ENCODE measurements at places on chromosomes 5 and 9.

- no peak for DNase-seq
Measured at GRCh38 chr5:107243220-107243579, 427.5 kb downstream of the EFNA5 start.

- DNase-seq: no peak
Measured at GRCh38 chr9:33438926-33439680, 8.3 kb downstream of the AQP3 start.

DNA sequence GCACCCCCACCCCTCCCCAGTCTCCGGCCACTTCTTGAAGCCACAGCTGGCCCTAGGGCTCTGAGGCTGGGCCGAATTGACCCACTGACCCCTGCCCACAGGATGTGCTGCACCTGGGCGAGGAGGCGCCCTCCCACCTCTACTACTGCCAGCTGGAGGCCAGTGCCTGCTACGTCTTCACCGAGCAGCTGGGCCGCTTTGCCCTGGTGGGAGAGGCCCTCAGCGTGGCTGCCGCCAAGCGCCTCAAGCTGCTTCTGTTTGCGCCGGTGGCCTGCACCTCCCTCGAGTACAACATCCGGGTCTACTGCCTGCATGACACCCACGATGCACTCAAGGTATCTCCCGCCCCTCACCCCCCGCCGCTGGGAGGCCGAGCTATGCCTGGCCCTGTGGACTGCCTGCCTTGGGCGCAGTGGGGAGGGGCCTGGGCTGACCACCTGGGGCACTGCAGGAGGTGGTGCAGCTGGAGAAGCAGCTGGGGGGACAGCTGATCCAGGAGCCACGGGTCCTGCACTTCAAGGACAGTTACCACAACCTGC, 21.3 kb downstream of the HK3 start:
- no peak for DNase-seq

DNA sequence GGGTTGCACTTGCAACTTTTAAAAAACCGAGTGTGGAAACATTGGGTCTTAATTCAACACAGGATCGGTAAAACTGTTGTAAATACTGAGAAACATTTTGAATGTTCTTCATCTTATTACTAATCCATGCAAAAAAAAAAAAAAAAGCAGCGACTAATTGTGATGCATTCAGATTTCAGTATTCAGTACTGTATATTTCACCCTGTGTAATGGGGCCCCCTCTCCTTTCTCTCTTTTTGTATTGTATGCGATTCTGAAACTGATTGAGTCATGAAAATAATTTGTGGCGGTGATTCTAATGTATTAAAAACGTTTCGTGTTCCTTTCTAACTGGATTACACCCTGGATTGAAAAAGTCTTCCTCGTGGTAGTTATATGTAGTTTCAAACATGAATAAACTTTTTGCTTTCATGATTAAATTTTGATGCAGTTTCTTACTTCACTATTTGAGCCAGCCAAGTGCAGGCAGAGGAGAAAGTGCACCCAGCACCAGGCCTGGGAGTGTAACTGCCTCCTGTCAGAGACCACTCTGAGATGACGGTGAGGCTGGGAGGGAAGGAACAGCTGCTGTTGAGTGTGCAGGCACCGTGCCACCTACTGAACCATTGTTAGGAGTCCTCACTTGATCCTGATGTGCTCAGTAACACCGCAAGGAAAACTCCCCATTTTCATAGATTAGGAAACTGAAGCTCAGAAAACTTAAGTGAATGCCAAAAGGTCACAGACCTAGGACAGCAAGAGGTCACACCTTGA, 220.0 kb downstream of the PBX3 start:
- no peak for DNase-seq

DNA sequence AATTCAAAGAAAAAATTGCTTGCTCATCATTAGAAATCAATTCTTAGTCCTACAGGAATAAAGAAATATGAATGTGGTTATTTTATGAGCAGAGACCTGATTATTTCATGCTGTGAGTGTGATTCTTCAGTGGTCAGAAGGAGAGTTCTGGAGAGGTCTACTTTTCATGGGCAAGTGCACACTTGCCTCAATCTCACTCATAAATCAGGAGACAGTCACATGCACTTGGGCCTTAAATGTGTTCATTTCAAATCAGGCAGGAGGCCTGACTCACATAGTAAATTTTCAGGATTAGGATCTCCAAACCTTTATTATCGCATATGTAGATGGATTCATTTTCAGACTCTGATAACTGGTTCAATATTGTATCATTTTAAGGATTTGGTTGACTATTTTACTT, 323.2 kb upstream of the CCNH start:
- no peak for DNase-seq

GRCh38 chr5:35618781-35619180, 1.1 kb downstream of the SPEF2 start:
- DNase-seq: no peak

DNA sequence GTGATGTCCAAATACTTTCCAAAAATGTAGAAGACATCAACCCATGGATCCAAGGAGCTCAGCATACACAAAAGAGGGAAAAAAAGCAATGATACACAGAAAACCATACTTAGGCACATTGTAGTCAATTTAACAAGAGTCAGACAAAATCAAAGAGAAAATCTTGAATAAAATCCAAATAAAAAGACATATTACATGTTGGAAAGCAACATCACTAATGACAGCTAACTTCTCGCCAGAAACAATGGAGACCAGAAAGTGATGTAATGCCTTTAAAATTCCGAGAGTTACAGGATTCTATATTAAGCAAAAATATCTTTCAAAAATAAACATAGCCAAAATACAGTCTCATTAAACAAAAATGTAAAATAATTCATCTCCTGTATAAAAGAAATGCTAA, 79.8 kb upstream of the SLCO4C1 start:
- DNase-seq: no peak
